ENCODE measurements at places on chromosomes 6 and 20.

GRCh38 chr20:50799890-50800550, 5.2 kb downstream of the BCAS4 start:
- no peak for DNase-seq

DNA sequence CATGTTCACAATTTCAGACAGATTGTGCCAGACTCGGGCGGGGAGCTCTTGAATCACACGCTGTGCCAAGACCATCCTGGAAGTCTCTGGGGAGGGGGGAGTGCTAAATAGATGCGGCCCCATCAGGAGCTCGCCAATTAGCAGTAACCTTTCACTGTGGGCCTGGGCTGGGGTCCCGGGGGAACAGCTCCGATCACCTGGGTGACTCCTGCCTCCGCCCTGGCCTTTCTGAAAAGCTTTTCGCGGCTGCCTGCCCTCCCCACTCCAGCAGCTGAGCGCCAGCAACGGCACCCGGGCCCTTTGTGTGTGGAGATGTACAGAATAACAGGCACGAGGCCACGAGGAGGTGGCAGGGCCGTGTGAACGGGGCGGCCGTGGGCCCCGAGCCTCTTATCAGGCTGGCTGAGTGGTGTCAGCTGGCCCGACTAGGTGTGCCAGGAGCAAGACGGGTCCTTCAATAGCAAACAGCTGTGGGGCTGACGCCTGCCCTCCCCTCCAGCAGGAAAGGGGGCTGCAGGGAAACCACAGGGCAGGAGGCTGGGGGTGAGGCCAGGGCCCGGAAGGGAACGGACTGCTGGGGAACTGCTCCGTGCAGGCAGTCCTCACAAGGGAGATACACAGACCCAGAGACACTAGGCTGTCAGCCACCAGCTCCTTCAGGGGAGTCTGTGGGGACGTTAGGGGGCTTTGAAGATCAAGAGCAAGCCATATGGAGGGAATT, 56.8 kb downstream of the NOL4L start:
- DNase-seq = no peak

DNA sequence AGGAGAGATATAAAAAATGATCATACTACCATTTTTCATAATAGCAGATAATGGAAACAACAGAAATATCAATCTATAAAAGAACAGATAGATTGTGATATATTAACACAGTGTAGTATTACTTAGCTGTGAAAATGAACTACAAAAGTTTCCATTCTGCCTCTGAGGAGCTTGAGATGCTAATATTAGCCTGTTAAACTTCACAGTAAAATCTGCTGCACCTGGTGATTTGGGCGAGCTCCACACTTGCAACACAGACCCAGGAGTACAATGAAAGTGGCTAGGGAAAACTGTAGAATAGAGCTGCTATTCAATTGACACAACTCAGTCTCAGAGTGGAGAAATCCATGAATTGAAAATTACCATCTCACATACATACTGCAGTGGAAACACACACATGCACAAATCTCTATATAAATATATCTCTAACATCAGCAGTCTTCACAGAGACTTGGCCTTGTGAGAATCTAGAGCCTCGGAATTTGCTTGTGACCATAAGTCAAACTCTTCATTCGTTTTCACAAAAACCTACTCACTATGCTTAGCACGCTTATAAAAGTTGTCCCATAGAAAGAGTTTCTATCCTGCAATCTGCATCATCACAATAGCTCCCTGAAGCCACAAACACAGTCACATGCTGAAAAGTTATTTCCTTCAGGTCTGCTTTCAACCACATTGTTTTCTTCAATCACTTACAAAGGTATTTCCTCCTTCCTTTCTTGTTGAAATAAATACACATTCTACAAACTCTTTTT, 133.0 kb downstream of the PAK5 start:
- DNase-seq = no peak

DNA sequence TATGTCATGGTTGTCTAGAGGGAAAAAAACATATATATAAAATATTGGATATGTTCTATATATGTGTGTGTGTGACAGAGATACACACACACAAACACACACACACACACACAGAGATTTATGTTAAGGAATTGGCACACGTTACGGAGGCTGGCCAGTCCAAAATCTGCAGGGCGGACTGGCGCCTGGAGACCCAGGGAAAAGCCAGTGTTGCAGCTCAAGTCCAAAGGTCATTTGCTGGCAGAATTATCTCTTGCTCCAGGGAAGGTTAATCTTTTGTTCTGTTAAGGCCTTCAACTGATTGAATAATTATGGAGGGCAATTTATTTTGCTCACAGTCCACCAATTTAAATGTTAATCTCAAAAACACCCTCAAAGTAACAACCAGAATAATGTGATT, 37.5 kb upstream of the PDE7B start:
- DNase-seq = no peak

DNA sequence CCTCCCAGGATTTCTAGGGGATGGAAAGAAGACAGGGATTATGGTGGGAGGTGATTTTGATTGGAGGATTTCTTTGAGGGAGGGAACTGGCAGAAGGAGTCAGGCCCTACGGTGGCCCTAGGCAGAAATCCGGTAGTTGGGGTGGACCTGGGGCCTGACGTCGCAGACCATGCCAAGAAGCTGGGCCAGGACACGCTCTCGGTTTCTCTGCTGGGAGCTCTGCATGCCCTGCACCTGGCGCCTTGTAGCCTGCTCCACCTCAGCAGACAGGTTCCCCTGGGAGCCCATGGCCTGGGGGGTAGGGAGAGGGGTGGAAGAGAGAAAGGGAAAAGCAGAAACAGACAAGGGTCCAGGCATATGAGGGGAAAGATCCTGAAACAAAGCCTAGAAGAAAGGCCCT, 1.1 kb downstream of the ATP6V1G2 start:
- DNase-seq = no peak

- DNase-seq = no peak
These were observed 175.4 kb upstream of the FLRT3 start for GRCh38 chr20:14512839-14513238.

All from CD4-positive, alpha-beta T cell treated with Interferon alpha-2 for 1 hour (primary cell).